ENCODE measurements at places on chromosomes 6 and 20. TPM values are rescaled to one million over a fixed set of nuclear protein-coding genes. Genes with fewer than 3 reads are reported as not detected.

- no peak for DNase-seq
These were observed 65.5 kb downstream of the TSHZ2 start for GRCh38 chr20:53037621-53038020.

GRCh38 chr6:136059308-136059707, 190.8 kb downstream of the MTFR2 start:
- DNase-seq, result no peak

DNA sequence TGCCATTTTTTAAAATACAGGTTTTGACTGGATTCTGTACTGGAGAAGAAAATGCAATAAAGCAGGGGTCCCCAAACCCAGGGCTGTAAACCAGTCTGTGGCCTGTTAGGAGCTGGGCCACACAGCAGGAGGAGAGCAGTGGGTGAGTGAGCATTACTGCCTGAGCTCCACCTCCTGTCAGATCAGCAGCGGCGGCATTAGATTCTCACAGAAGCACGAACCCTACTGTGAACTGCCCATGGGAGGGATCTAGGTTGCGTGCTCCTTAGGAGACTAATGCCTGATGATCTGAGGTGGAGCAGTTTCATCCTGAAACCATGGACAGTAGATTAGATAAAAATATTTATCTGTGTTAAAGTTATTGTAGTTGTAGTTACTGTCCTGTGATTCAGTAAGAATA, 21.1 kb upstream of the FBXO9 start:
- no peak for DNase-seq

DNA sequence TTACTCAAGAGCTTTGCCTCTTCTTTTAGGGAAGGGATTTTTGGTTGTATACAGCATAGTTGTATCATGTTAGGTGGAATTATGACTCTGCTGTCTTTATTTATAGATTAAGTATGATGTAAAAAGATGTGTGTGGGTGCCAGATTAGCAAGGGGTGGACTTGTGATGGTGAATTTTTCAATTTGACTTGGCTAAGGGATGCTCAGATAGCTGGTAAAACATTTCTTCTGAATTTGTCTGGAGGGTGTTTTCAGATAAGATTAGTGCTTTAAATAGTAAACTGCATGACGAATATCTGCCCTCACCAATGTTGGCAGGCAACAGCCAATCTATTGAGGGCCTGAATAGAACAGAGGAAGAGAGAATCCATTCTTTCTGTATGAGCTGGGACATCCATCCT, 173.3 kb upstream of the TNFAIP3 start:
- no peak for DNase-seq

DNA sequence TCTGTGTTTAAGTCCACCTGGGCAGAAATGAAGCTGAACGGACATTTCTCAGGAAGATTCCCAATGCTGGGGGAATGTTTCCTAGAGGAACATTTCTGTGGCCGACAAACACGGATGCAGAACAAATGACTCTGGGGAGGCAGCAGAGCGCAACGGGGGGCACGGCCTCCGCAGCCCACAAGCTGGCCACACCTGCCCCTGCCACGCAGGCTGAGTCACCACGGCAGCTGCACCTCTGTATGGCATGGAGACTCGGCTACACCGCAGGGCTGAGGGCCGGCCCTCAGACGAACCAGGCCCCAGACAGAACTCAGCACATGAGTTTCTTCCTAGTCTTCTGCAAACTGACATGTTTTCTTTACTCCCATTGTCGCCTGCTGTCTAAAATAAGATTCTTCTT, 10.0 kb upstream of the PRR18 start:
- no peak for DNase-seq

DNA sequence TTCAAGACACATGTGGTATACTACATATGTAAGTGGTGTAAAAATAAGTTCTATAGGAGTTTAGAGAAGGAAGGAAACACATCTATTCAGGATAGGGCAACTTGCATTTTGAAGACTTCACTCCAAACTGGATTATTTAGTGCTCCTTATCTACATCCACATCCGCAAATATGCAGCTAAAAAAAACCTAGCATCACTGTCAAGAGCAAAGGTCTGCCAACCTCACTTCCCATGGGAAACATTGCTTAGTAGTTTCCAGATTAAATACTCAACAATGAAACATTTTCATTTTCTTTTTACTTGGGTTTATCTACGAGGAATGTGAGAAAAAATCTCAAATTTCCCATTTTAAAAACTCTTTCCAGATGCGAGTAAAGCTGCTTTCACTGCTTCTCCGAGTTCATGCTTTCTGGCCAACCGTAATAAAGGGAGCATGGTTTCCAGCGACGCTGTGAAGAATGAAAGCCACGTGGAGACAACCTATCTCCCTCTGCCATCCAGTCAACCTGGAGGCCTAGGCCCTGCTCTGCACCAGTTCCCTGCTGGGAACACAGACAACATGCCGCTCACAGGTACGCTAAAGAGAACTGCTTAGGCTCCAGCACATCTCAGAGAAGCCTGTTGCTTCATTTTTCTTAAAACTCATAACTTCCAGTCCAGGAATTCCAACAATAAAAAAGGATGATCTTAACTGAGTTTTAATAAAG, 48.2 kb downstream of the RFX6 start:
- DNase-seq, result no peak

DNA sequence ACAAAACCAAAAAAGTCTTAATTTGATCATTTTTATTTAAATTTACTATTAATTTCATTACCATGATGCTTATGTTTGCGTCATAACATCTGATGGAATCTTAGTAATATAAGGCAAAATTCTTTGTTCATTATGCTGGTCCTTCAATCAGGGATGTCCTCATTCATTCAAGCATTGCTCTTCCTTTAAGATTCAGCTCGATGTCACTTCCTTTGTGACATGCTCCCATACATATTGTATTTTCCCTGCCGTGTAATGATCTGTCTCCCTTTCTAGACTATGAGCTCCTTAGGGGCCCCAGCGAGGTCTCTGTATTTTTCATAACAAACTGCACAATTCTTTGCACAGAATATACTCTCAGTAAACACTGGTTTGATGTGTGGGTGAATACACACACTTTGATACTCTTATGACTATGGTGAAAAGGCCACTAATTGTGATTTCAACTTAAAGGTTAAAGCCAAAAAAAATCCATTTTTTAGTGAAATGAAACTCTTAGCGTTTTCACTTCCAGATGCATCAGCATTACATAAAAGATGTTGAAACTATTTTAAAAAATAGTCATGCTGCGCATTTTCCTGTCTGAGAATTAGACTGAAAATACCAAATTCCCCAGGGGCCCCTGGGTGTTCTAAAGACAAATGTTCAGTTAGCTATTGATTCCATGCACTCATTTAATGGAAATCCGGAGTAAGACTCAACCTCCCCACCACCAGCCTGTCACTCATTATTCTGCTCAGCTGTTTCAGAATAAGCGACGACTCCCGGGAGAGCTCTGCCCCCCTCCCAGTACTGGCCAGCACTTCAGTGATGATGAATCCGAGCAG, 169.7 kb downstream of the ATXN1 start:
- no peak for DNase-seq

DNA sequence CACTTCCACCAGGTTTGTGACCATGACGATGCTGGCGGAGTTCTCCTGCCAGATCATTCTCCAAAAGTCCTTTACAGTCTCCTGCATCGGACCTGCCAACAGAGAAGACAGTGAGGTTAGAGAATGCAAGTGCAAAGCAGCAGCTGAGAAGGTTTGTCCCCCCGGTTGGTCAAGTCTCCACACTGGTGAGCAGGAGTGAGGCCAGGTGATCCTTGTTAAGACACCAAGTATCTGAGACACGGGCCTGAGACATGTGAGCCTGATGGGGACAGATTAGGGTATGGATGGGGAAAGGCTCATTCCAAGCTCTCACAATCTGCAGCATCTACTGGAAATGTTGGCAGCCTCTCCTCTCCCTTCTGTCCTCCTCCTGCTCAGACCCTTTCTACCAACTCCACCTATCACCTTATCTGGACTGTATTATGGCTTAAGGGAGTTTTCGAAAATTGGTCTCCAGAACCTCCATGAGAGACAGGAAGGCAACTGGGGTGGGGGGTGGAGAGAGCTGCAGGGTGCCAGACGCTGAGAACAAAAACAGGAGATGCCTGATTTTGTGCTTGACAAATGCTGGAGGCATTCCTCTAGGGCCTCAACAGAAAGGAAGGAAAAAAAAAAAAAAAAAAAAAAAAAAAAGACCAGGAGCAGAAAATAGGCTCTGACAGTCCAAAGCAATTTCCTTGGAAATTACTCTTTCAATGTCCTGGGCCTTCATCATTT, 500.4 kb upstream of the CHD6 start:
- no peak for DNase-seq

ADGRG6 gene
- polyA plus RNA-seq, result 0.02 TPM

C2 gene
- 0.10 TPM for polyA plus RNA-seq

MTFR2 gene
- polyA plus RNA-seq, result 0.69 TPM

SAPCD1 gene
- not detected for polyA plus RNA-seq
